ENCODE measurements at places on chromosomes 5 and 9.

DNA sequence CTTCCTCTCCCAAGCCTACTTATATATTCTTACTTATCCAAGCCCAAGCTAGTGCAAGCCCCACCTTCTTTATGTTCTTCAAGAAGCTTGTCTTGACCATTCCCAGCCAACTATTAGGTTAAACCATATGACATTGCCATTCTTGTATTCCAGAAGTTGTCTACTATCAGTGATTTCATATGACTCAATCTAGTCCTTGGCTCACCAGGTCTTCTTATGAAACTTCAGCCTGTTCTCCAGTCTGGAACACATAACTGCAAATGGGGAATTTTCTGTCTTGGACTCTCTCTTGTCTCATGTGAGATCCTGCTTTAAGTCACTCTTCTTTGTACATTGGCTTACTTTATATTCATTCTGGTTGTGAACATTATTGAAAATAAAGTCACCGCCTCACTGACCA lies 130.7 kb downstream of the TTLL11 start:
- peak; percentile 51 for DNase-seq

- no peak for DNase-seq
Observed at GRCh38 chr9:94554078-94554438, 825 bp upstream of the PCAT7 start.

DNA sequence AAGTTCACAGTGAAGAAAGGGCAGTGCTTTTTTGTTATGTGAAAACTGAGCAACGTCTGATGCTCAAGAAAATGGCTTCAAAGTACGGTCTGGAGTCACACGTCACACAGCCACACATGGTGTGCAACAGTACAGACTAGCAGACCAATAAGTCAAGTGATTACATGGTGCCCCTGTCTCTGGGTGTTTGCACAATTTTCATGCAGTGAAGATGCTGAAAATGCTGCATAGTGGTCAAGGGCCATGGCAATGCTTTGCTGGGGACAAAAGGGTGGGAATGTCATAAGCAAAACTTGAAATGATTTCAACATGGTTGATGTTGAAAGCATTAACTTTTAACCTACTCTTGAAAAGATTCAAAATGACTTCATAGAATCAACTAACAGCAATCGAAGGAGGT lies 231.2 kb downstream of the EBF1 start:
- no peak for DNase-seq

DNA sequence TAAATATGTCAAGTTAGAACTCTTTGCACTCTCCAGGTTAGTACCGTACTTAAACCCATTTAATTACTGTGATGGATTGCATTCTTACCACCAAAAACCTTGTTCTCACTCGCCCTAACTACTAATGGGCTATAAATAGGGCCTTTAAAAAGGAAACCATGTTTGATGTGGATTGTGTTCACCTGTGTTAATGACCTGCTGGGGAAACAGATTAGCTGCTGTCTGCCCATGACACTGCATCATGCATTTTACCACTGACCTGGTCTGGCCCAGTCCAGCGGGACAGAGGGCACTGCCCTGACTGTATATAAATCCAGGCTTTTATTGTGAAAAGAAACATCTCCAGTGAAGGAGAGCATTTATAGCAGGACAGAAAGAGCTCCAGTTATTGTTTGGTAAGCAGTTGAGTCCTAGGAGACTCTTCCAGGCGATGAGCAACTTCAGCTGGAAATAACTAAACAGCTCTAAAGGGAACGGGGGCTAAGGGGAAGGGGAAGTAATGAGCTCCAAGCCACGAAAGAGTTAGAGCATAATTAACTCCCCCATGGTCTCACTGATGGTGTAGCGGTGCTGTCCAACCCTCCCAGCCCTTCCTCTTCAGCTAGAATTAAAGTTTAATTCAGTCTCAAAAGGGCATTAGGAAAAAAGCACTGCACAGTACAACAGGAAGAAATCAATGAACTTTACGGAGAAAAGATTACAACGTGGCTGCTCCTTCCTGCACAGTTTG lies 303.1 kb downstream of the ENC1 start:
- no peak for DNase-seq

GRCh38 chr5:73214306-73214705 lies 41.3 kb downstream of the TMEM174 start:
- DNase-seq, result no peak

GRCh38 chr9:113912816-113913215 lies 36.7 kb downstream of the ZNF618 start:
- no peak for DNase-seq

- DNase-seq, result no peak
Observed at GRCh38 chr5:18461766-18462165, 827.5 kb downstream of the TAF11L14 start.

- DNase-seq, result no peak
Observed at GRCh38 chr9:99178912-99179872, 42.5 kb downstream of the ALG2 start.

DNA sequence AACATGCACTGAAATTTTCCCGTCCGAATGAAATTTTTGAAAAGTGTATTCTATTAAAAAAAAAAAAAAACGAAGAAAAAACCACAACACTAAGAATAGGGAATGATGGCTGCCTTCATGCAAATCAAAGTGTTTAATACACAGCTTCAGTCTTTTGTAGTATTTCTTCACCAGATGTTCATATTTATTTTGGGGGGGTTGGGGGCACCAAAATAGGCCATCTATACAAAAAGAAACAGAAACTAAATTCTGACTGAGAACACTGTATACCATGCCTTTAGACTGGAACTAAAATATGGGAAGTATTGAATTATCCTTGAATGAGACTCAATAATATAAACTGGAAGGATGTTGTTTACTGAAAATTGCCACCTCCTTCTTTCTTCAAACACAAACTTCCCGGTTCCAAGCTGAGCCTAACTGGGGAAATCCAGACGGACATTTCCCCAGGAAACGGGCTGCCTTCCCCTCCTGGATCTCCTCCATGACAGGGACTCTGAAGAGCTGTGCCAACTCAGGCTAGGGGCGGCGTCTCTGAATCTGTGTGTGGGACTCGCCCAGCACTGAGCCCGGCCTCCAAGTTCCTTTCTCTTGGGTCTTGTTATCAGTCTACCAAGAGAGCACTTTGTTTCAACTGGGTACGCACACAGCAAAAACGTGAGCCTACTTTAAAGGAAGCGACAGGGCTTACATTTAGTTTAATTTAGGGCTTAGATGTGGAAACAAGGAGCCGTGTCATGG lies 511.3 kb upstream of the ADAMTS16 start:
- no peak for DNase-seq

DNA sequence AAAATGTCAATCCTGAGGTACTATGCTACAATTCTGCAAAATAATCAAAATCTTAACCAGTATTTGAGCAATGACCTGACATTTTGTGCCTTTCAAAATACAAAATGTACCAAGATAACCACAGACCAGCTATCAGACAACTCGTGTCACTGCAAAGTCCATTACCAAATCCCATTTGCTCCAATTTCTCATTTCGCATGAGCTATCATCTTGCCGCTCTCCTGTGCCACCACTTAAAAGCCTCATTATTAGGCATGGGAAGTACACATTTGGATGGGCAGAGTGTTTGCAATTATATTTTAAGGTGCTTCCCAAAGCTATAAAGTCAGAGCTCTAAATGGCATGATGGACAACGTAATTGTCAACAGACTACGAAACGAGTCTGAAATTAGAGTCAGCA lies 205.2 kb downstream of the AGTPBP1 start:
- DNase-seq, result no peak

DNA sequence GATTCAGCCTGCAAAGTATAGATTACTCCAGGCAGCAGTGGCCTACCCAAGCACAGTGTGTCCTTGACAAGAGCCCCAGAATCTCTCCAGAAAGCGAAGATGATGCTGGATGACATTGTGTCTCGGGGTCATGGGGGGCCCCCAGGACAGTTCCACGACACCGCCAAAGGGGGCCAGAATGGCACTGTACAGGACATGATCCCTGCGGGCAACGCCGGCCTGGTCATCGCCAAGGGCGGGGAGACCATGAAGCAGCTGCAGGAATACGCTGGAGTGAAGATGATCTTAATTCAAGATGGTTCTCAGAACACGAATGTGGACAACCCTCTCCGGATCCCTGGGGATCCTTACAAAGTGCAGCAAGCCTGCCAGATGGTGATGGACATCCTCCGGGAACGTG lies 107.0 kb upstream of the MTAP start:
- no peak for DNase-seq

GRCh38 chr5:138803935-138804334 lies 50.7 kb downstream of the CTNNA1 start:
- DNase-seq, result no peak

DNA sequence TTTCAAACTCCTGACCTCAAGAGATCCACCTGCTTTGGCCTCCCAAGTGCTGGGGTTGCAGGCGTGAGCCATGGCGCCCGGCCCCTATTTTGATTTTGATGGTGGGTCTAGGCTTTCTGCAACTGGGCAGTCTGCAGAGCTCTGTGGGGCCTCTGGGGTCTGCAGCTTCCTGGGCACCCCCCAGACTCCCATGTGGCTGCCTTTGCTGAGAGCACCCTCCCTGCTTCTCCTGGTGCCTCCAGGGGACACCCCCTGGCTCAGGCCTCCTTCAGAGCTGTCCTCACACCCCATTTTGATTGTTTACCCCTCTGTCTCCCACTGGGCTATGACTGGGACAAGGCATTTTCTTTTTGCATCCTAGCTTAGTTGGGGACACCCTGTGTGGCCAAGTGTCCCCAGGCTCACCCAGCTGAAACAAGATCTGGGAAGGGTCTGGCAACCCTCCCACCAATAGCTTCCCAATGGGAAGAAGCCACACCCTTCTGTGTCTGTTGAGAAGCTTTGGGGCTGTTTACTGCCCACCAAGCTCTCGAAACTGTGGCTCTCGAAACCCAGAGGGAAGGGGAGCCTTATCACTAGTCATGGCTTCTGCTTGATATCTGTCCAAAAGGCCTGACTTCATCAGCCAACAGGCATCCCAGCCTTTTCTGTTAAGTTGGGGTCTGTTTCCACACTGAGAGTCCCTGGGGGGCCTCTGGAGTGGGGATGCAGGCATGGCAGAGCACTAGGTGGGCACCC lies 204.4 kb upstream of the IER5L start:
- DNase-seq, result no peak

DNA sequence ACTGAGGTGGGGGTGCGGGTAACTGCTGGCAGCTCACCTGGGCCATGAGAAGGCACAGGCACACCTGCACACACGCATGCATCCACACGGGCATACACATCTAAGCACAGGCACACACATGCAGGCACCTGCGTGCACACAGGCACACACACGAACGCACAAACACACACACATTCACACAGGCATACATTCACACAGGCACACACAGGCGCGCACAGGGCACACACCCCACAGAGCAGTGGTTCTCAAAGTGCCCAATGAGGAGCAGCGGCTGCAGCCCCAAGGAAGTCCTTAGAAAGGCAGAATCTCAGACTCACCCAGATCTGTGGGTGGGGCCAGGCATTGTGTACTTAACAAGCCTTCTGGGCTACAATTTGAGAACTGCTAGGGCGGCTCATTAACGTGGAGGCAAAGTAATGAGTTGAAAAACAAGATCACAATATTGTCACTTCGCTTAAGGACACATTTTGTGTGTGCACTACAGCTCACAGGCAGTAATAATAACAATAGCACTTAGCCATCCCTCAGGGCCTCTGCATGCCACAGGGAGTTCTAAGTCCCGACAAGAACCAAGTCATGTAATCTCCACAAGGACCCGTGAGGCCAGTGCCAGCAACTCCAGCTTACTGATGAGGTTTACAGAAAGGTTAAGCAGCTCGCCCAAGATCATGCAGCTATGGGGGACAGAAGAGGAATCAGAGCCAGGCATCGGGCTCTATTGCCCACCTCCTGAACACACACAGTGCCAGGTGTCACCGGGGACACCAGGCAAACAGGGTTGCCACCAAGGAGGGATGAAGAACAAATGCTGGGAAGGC lies 91.6 kb downstream of the ROR2 start:
- no peak for DNase-seq

GRCh38 chr5:22896152-22896551 lies 43.0 kb upstream of the CDH12 start:
- DNase-seq, result peak; percentile 33

- DNase-seq, result peak; percentile 7
Observed at GRCh38 chr5:2841208-2841607, 89.7 kb upstream of the IRX2 start.

DNA sequence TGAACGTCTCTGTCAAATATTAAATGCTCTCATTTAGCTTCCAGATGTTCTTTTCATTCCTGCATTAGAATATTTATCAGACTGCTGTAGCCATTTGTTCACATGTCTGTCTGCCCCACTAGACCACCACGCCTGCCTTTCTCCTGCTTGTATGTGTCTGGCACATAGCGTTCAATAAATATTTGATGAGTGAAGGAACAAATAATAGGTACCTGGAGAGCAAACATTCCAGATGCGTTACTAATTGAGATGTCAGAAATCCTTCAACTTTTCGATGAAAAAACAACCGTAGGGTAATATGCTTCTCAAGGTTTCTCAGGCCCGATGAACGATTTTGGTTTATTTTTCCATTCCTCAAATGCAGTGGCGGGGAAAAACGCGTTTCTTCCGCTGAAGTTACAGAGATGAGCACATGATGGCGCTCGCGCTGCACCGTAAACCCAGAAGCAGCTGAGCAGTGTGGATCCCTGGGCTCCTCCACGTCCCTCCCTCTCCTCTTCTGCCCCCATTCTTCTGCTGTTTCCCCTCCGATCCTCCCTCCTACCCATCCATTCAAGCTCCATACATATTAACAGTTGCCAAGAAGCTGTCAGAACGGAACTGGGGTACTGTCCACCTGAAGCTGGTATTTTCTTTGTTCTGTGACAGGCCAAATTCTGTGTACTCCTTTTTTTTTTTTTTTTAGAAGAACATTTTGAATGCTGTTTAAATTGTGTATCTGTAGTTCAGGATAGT lies 245.4 kb downstream of the MPDZ start:
- DNase-seq, result peak; percentile 65

DNA sequence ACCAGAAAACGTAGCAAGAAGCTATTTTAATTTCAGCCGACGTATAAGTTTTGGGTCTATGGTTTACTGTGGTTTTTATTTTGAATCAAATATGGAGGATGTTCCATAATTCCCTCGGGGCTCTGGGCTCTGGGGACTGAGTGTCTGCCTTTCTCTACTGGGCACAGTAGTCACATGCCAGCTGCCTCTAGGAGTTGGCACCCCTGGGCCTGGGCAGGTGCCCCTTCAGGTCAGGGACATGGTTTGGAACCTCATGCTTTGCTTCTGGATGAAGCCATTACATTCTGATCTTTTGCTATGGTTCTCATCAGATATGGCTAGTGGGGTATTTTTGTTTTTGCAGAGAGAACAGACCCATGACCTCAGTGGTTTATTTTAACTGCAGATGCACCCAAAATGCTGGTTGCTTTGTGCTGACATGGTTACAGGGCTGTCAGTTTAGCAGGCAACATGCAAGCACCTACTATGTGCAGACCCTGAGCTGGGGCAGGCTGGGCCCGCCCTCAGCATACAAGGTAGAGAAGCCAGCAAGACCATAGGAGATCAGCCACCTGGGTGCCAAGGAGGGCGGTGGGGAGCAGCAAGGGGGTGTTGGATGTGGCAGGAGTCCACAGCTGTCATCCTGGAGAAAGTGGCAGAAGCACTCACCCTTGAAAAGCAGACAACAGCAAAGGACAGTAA lies 54.5 kb upstream of the PSD2 start:
- DNase-seq, result no peak

DNA sequence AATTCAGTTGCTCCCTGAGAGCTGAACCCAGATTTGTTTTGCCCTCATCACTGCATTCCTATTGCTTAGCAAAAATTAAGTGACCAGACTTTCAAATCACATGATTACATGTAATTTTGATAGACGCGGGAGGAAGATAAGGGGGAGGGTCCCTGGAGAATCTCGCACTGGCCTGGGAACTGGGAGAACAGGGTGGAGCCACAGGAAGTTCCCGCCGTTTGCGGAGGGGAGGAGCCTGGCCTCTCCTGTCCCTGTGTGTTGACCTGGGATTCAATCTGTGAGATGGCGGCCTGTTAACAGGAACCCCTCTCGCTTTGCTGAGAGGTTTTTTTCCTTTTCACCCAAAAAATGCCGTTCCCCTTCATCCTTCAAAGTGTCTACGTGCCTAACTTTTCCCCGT lies 142.9 kb upstream of the OR13F1 start:
- no peak for DNase-seq
